ENCODE measurements at places on chromosomes 4 and X. TPM values are rescaled to one million over a fixed set of nuclear protein-coding genes. Genes with fewer than 3 reads are reported as not detected.

MAGEA10 gene
- total RNA-seq = not detected

ADH6 gene
- total RNA-seq = not detected

MAML3 gene
- total RNA-seq = 20.1 TPM

MAGEB10 gene
- not detected for total RNA-seq

PHOX2B gene
- not detected for total RNA-seq

ZFP92 gene
- 1.2 TPM for total RNA-seq

NIPAL1 gene
- 1.7 TPM for total RNA-seq

MAGEC3 gene
- total RNA-seq = not detected

SPOCK3 gene
- total RNA-seq = not detected

GAGE13 gene
- total RNA-seq = not detected

PCDH11X gene
- total RNA-seq = not detected

TMPRSS11A gene
- total RNA-seq = not detected

RHOXF1 gene
- total RNA-seq = not detected

MAGEA9 gene
- not detected for total RNA-seq

TEX13C gene
- not detected for total RNA-seq

EDA2R gene
- total RNA-seq = 1.9 TPM

SHOX gene
- not detected for total RNA-seq

MAOB gene
- not detected for total RNA-seq

EMCN gene
- total RNA-seq = 97.3 TPM

FAM149A gene
- 0.20 TPM for total RNA-seq

ADH1C gene
- total RNA-seq = not detected

ETDC gene
- total RNA-seq = not detected

HSFX2 gene
- total RNA-seq = 0.55 TPM

NDP gene
- 0.60 TPM for total RNA-seq

MAGEB1 gene
- not detected for total RNA-seq

HPSE gene
- 7.0 TPM for total RNA-seq

CRMP1 gene
- not detected for total RNA-seq

Data from endothelial cell of umbilical vein (primary cell).